ENCODE measurements at places on chromosomes 1 and 21. TPM values are rescaled to one million over a fixed set of nuclear protein-coding genes. Genes with fewer than 3 reads are reported as not detected.
A peak's percentile ranks its signal among the peaks of the same experiment; 100 is the strongest.

GRCh38 chr1:177384461-177384860 is 213.7 kb downstream of the BRINP2 start:
- no peaks in the 10 kb centered on the region for H3K27me3 ChIP-seq
- no peaks in the 10 kb centered on the region for H3K4me1 ChIP-seq
- DNase-seq = no peak
- H3K4me3 ChIP-seq = no peak overlapping the region
- no peaks in the 10 kb centered on the region for H3K36me3 ChIP-seq

DNA sequence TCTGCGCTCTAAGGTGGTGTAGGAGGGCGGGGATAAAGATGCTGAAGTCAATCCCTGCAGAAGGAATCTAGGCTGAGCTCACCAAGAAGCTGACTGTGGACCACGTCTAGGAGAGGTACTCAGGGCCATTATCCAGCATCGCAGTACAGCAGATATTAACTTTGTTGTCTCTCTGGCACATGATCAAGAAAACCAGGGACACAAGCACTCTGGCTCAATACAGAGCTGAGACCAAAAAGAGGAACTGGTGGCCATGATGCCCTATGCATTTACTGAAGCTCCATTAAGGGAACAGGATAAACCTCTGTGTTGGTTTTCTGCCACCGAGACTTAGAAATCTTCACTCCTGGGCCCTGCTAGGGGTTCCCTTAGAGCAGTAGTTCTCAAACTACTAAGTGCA is 38.0 kb upstream of the ANGPTL7 start:
- H3K27me3 ChIP-seq = no peaks in the 10 kb centered on the region
- no peak for DNase-seq
- no peaks in the 10 kb centered on the region for H3K36me3 ChIP-seq
- H3K4me3 ChIP-seq = no peak overlapping the region
- H3K4me1 ChIP-seq = no peaks in the 10 kb centered on the region
- H3K27ac ChIP-seq = no peak overlapping the region

- no peak overlapping the region for H3K4me3 ChIP-seq
- peak overlapping the region; percentile 82 for H3K27ac ChIP-seq
- no peaks in the 10 kb centered on the region for H3K27me3 ChIP-seq
- peaks cover 7% of the 10 kb centered on the region for H3K4me1 ChIP-seq
- H3K36me3 ChIP-seq = no peaks in the 10 kb centered on the region
These were observed 28.5 kb downstream of the TNN start for GRCh38 chr1:175095978-175096607.

GRCh38 chr1:83574791-83575190 is 424.1 kb downstream of the TTLL7 start:
- H3K27ac ChIP-seq = no peak overlapping the region
- H3K4me1 ChIP-seq = no peaks in the 10 kb centered on the region
- no peak overlapping the region for H3K4me3 ChIP-seq
- DNase-seq = no peak
- H3K36me3 ChIP-seq = no peaks in the 10 kb centered on the region

DNA sequence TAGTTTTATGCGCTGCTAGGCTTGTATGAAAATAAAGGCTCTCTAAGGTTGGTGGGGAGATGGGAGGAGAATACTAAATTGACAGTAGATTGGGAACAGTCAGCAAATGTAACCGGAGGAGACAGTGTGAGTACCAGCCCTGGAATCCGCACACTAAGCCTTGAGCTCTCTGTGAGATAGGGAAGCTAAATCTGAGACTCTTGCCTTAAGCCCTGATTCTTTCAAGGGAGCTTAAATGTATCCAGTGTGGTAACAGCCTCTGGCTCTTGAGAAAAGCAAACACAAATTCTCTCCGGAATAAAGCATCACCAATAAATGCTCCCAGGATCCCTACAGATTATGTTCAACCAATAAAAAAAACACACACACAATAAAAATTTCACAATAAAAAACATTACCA is 33.0 kb upstream of the PDPN start:
- H3K4me1 ChIP-seq = peaks cover 10% of the 10 kb centered on the region
- no peak overlapping the region for H3K4me3 ChIP-seq
- peak overlapping the region; percentile 41 for H3K27ac ChIP-seq
- DNase-seq = peak; percentile 70

GRCh38 chr1:51760872-51761271 is 117.7 kb downstream of the NRDC start:
- H3K4me1 ChIP-seq = no peaks in the 10 kb centered on the region
- H3K36me3 ChIP-seq = no peaks in the 10 kb centered on the region
- H3K27me3 ChIP-seq = no peaks in the 10 kb centered on the region

GRCh38 chr1:48725341-48726046 is 51.2 kb downstream of the BEND5 start:
- H3K4me1 ChIP-seq = no peaks in the 10 kb centered on the region
- H3K27ac ChIP-seq = no peak overlapping the region
- no peaks in the 10 kb centered on the region for H3K27me3 ChIP-seq
- H3K4me3 ChIP-seq = no peak overlapping the region

GRCh38 chr1:154431586-154432373 is 26.6 kb downstream of the IL6R start:
- peak overlapping the region; percentile 80 for H3K27ac ChIP-seq
- H3K4me1 ChIP-seq = peaks cover 43% of the 10 kb centered on the region
- peak; percentile 63 for DNase-seq
- no peaks in the 10 kb centered on the region for H3K36me3 ChIP-seq

DNA sequence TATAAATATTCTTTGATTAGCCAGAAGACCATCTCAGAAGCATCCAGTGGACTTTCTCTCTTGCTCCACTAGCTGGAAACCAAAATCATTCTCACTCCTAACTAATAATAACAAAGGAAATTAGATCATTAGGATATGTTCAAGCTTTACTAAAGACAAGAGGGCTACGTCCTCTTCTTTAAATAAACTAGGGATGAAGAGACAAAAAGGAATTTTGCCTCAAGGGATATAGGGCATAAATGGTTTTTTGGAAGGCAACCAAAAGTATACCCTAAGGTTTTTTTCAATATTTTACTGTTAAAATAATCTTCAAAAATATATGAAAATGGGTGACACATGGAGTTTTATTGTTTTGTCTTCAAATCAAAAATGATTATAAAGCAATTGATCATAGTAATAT is 745.8 kb downstream of the MRPL39 start:
- H3K27me3 ChIP-seq = no peaks in the 10 kb centered on the region
- no peak overlapping the region for H3K27ac ChIP-seq

GRCh38 chr1:184860535-184860934 is 105.9 kb upstream of the EDEM3 start:
- no peak overlapping the region for H3K27ac ChIP-seq
- H3K4me3 ChIP-seq = no peak overlapping the region
- no peaks in the 10 kb centered on the region for H3K4me1 ChIP-seq
- H3K27me3 ChIP-seq = no peaks in the 10 kb centered on the region

DNA sequence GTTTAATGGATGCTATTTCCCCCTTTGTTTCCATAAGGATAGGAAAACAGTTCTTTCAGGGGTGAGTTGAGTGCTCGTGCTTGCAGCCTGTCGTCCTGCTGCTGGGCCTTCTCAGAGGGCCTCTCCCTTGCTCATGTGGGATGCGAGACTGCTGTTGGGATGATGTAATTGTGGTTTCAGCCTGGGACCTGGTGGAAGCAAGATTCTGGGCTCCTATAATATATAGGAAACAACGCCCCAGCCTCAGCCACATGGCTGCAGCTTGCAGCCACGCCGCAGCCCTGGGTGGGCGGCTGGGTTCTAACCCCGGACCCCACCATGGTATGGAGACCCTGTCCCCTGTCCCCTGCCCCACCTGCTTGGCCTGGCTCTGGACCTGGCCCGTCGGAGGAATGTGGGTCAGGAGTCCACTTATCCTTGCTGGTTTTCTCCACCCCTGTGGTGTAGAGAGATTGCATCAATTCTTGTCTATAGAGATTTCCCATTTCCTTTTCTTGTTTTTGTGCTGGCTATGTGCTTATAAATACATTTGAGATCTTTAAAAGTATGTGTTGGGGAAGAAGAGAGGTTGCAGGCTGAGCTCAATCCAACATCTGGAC is 357.8 kb downstream of the SIPA1L2 start:
- peak; percentile 27 for DNase-seq
- peaks cover 17% of the 10 kb centered on the region for H3K4me1 ChIP-seq
- no peak overlapping the region for H3K4me3 ChIP-seq

GRCh38 chr21:32329331-32329730 is 30.7 kb downstream of the MRAP start:
- no peaks in the 10 kb centered on the region for H3K4me1 ChIP-seq
- DNase-seq = no peak
- no peaks in the 10 kb centered on the region for H3K27me3 ChIP-seq
- no peak overlapping the region for H3K27ac ChIP-seq
- no peaks in the 10 kb centered on the region for H3K36me3 ChIP-seq
- no peak overlapping the region for H3K4me3 ChIP-seq

- H3K27ac ChIP-seq = no peak overlapping the region
- no peak for DNase-seq
These were observed 190.5 kb upstream of the C1orf174 start for GRCh38 chr1:4090556-4090955.

DNA sequence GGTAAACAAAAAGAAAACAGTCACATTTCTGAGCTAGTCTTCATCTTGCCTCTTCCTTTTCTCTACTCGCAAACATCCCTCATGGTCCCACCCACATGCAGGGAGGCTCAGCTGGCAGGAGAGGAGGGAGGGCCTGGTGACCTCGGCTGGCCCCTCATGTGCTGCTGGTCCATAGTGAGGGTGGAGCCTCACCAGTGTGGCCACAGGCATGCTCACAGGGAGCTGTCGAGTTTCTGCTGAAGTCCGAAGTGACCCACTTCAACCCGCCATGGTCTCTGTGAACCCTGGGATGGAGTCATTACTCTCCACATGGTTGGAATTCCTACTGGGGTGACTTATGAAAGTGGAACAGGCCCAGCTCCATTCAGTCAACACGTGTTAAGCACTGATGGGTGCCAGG is 253.4 kb downstream of the RHOU start:
- H3K36me3 ChIP-seq = no peaks in the 10 kb centered on the region
- H3K27me3 ChIP-seq = no peaks in the 10 kb centered on the region
- no peak overlapping the region for H3K4me3 ChIP-seq
- H3K27ac ChIP-seq = no peak overlapping the region

- no peak for DNase-seq
- H3K36me3 ChIP-seq = no peaks in the 10 kb centered on the region
- no peak overlapping the region for H3K27ac ChIP-seq
- no peak overlapping the region for H3K4me3 ChIP-seq
- H3K4me1 ChIP-seq = no peaks in the 10 kb centered on the region
- no peaks in the 10 kb centered on the region for H3K27me3 ChIP-seq
These were observed 32.3 kb upstream of the GFI1 start for GRCh38 chr1:92519043-92519442.

GRCh38 chr1:12407050-12407961 is 177.5 kb downstream of the VPS13D start:
- DNase-seq = peak; percentile 62
- H3K4me1 ChIP-seq = peaks cover 51% of the 10 kb centered on the region
- H3K36me3 ChIP-seq = no peaks in the 10 kb centered on the region
- no peak overlapping the region for H3K4me3 ChIP-seq

DNA sequence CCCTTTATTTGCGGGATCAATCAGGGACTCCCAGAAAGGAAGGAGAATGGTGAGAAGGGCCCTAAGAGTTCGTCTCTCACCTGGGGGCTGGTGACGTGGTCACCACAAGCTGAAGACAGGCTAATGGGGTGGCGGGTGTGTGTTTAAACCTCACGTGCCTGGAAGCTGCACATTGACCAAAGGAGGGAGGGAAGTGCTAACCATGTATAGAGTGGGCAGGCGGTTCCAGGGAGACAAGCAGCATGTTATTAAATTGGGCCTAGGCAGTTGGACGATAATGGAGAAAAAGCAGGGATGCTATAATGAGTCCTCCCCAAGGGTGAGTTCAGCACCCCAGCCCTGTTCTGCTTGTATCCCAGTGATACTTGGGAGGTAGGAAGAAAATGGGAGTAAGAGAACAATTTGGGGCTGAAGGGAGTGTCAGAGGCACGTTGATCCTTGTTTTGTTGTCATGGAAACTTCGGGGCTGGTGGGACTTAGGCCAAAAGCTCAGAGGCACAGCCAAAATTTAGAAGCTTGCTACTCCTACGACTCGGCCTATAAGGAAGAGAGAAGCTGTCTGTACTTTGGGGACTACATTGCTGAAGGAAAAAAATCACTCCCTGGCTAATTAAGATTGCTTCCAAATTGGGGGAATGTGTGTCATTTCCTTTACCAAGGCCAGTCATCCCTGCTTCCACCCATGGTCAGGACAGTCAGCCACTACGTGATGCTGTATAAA is 33.2 kb upstream of the EPHA8 start:
- H3K27me3 ChIP-seq = no peaks in the 10 kb centered on the region
- H3K4me1 ChIP-seq = no peaks in the 10 kb centered on the region
- H3K27ac ChIP-seq = no peak overlapping the region
- no peak overlapping the region for H3K4me3 ChIP-seq
- no peaks in the 10 kb centered on the region for H3K36me3 ChIP-seq

DNA sequence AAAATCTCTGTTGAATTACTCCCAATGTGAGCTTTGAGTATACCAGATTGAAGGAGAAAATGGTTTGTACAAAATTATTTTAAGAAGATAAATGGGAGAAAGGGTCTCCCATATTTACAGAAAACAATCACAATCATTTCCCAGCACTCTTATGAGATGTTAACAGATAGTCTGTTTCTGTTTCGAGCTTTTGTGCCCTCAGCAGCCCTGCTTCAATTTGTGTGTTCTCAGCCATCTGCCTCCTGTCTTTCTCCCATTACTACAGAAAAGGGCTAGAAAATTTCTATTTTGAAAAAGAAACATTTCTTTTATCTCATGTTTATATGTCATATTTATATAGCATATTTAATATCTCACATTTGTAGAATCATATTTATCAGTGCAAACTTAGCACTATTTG is 498.4 kb downstream of the TTLL7 start:
- H3K4me3 ChIP-seq = no peak overlapping the region
- H3K36me3 ChIP-seq = no peaks in the 10 kb centered on the region
- H3K27ac ChIP-seq = peak overlapping the region; percentile 14
- no peaks in the 10 kb centered on the region for H3K27me3 ChIP-seq

GRCh38 chr1:234240680-234241079 is 132.6 kb upstream of the COA6 start:
- H3K27ac ChIP-seq = no peak overlapping the region
- DNase-seq = no peak
- H3K27me3 ChIP-seq = no peaks in the 10 kb centered on the region
- H3K4me3 ChIP-seq = no peak overlapping the region

DNA sequence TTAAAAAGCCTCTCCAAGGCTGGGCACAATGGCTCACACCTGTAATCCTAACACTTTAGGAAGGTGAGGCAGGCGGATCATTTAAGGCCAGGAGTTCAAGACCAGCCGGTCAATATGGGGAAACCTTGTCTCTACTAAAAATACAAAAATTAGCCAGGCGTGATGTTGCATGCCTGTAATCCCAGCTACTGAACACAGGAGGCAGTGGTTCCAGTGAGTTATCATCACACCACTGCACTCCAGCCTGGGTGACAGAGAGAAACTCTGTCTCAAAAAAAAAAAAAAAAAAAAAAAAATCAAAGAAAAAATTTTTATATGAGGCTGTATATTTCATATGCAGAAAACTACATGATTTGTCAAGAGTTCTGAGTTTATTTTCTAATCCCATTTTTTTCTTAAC is 1107.1 kb upstream of the TMPRSS15 start:
- H3K27me3 ChIP-seq = no peaks in the 10 kb centered on the region
- H3K36me3 ChIP-seq = no peaks in the 10 kb centered on the region
- no peaks in the 10 kb centered on the region for H3K4me1 ChIP-seq
- H3K4me3 ChIP-seq = no peak overlapping the region
- DNase-seq = no peak
- H3K27ac ChIP-seq = no peak overlapping the region

LHX8 gene
- 0.87 TPM for total RNA-seq

SERPINC1 gene
- 125 TPM for total RNA-seq

GSTM2 gene
- total RNA-seq = 48.7 TPM

KRTAP7-1 gene
- not detected for total RNA-seq

VANGL1 gene
- 12.1 TPM for total RNA-seq

BRINP3 gene
- 37.9 TPM for total RNA-seq

TMEM82 gene
- total RNA-seq = 10.7 TPM

NBPF4 gene
- total RNA-seq = not detected

AVPR1B gene
- not detected for total RNA-seq

MEAF6 gene
- 74.7 TPM for total RNA-seq

CBR3 gene
- total RNA-seq = 0.12 TPM

Measured in hepatocyte (in vitro differentiated cells).